ENCODE measurements at places on chromosomes 5 and 9. TPM values are rescaled to one million over a fixed set of nuclear protein-coding genes. Genes with fewer than 3 reads are reported as not detected.

C5orf52 gene
- polyA plus RNA-seq, result not detected

FAM200C gene
- 0.86 TPM for polyA plus RNA-seq

- no peak for DNase-seq
Observed at GRCh38 chr5:160159991-160160792, 40.9 kb upstream of the PWWP2A start.

GRCh38 chr9:133476036-133476931, 2.6 kb downstream of the SLC2A6 start:
- no peak for DNase-seq

DNA sequence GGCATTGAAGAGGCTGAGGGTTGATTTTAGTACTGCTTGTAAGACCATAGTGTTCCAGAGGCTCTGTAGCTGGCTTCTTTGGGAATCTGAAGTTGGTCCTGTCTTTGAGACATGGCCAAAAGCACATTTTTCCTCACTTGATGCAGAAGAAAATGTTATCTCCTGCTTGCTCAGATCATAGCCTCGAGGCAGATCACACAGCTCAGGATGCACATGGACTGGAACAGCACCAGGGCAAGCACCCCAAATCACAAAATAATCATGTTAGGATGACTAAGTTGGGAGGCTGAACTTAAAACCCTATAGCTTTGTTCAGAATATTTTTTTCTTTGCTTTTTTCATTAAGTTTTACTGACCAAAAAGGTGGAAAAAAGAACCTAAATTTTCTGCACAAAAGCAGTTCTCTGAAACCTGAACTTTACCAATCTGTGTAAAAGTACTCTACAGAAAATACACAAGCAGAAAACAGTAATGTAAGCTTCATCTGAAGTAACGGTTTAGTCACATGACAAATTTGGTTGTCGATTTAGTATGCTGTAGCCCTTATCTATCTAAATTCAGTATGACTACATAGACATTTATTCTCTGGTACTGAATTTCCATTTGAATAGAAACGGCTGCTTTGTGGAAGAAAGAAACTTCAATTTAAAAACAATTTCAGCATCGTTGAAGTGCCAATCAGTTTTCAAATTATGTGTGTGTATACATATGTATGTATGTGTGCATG, 3.4 kb downstream of the KLHL9 start:
- DNase-seq, result no peak

- peak; percentile 75 for DNase-seq
Observed at GRCh38 chr9:99266255-99267023, 44.4 kb downstream of the SEC61B start.

GRCh38 chr5:5683174-5683573, 260.7 kb downstream of the ICE1 start:
- no peak for DNase-seq

DNA sequence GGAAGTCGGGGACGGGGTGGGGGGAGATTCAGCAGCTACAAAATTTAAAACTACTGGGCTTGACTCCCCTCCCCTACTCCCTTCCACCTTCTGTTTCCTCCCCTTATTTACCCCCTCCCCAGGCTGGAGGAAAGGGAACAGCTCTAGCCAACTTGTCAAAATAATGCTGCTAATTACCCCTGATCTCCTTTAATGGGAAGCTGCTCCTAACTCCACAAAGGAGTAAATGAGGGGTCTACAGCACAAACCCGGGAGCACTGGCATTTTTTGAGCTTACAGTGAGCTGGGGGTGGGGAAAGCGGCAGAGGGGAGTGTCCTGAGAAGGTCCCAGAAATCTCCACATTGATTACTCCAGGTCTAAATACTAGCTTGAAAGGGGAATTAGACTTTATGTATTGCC, 3.1 kb downstream of the PTCH1 start:
- no peak for DNase-seq

Measured in endothelial cell of umbilical vein (primary cell).